ENCODE measurements at places on chromosomes 2 and 18. TPM values are rescaled to one million over a fixed set of nuclear protein-coding genes. Genes with fewer than 3 reads are reported as not detected.

- peak; percentile 3 for DNase-seq
These were observed 184.6 kb upstream of the HDAC4 start for GRCh38 chr2:239585422-239585821.

- DNase-seq = no peak
These were observed 26.1 kb upstream of the ACVR2A start for GRCh38 chr2:147818741-147819140.

DNA sequence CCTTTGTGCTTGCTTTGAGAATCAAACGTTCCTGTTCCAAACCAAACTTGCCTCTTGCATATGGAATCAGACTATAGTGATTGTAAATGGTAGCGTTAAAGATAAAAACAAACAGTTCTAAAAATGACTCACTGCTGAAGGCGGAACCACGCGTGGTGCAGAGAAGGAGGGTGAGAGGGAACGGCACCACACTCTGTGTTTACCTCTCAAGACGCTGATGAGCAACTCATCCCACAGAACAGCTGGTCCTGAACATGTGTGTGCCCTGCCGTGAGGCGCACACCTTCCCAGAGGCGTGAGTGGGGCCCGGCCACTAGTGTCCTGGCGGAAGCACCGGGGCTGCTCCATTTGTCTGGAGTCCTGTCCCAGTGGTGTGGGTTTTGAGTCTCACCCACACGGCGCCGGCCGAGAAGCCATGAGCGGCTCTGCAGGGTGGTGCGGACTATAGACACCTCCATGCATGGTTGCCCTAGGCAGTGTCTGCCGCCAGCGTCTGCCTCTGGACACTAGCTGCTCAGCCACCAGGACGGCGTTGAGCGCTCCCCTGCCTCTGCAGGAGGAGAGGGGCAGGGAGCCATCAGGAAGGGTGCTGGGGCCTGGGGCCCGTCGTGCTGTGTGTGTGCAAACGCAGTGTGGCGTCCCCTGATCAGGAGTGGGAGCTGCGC lies 52.1 kb downstream of the NFATC1 start:
- DNase-seq = no peak

- DNase-seq = no peak
These were observed 4.1 kb upstream of the YES1 start for GRCh38 chr18:816088-816653.

Gene PLEKHH2
- 3.1 TPM for total RNA-seq

DNA sequence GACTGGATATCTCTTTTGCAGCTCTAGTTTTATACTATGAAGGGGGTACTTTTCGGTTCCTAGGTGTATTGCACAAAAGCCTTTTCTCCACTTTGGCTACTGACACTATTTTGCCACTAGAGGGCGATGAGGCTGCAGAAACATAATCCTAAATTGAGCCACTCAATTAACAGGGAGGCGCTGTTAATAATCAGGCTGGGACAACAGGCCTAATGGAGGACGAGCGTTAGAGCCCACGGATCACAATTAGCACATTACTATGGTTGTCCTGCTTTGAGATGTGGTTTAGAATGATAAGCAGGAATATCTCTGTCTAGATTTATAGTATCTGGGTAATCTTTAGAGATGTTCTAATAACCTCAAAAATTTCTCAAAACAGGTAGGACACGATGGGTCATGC lies 62.2 kb upstream of the PMAIP1 start:
- DNase-seq = no peak

Gene LRATD1
- total RNA-seq = 0.80 TPM

Gene PER2
- total RNA-seq = 6.4 TPM

- DNase-seq = no peak
These were observed 39.8 kb downstream of the EFEMP1 start for GRCh38 chr2:55883829-55884228.
